ENCODE measurements at places on chromosomes 7 and 10.

GRCh38 chr10:61905837-61906561, 4.5 kb downstream of the ARID5B start:
- no peak for DNase-seq

- DNase-seq = no peak
Measured at GRCh38 chr10:74380795-74381194, 229.8 kb downstream of the ADK start.

- no peak for DNase-seq
Measured at GRCh38 chr7:157686285-157686894, 349.6 kb downstream of the DNAJB6 start.

- DNase-seq = no peak
Measured at GRCh38 chr7:155769701-155770100, 42.6 kb downstream of the SHH start.

- DNase-seq = peak; percentile 42
Measured at GRCh38 chr10:6494936-6495592, 85.0 kb downstream of the PRKCQ start.

- DNase-seq = no peak
Measured at GRCh38 chr10:114821915-114822443, 399 bp downstream of the FHIP2A start.

DNA sequence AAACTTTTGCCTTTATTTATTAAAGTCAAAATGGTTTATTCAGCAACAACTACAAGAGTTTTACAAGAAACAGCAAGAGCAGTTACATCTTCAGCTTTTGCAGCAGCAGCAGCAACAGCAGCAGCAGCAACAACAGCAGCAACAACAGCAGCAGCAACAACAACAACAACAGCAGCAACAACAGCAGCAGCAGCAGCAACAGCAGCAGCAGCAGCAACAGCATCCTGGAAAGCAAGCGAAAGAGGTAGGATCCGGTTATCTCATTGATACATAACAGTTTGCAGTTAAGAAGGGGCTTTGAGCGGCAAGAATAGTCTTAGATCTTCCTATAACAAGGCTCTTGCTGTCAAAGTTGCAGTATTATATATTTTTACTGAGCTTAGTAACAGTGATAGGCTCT, 215.1 kb downstream of the FOXP2 start:
- no peak for DNase-seq

DNA sequence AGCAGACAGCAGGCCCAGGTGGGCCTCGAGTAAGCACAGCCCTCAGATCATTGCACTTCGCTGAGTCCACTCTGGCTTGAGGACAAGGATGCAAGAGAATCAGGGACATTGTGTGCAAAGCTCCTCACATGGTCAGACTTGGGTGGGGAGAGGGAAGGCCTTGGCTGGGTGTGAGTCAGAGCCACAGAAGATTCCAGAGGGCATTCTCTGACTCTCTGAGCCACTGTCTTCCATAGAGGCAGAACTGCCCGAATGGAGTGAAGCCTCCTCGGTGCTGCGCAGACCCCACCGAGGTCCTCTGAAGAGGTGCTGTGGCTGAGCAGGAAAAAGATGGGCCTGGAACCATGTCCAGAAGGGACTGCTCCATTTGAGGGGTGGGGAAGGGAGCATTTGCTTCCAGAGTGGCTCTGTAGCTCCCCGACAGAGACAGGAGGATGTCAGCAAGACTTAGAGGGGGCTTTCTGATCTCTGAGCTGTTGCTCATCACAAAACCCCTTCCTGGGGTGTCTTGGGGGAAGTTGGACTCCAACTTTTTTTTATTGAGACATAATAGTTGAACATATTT, 120.8 kb downstream of the PTPN20 start:
- no peak for DNase-seq

- DNase-seq = no peak
Measured at GRCh38 chr7:147436718-147437117, 1153.8 kb upstream of the C7orf33 start.

DNA sequence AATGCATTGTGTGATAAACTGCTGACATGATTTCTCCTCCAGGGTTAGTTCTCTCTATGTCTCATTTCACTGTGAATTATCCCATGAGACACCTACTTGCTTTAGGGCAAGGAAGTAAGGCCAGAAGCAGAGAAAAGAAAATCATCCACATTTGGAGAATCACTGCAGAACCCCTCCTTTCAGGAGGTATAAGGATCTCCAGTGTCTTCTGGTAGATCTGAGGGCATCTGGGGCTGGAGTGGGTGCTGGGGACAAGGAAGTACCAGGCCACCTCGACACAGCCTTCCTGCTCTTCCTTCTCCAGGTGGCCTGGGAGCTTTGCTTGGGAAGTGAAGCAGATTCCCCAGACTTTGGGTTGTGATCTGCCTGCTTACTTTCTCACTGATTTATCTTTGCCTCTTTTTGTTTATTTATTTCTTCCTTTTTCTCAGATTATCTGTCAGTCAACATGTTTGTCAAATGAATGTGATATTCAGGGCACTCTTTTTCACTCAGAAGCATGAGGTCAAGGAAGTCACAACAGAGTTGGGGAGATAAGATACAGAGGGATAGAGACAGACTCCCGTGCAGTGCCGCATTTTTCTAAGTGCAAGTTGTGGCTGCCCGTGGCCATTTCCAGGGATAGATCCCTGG, 12.4 kb upstream of the CAMK2G start:
- DNase-seq = no peak

DNA sequence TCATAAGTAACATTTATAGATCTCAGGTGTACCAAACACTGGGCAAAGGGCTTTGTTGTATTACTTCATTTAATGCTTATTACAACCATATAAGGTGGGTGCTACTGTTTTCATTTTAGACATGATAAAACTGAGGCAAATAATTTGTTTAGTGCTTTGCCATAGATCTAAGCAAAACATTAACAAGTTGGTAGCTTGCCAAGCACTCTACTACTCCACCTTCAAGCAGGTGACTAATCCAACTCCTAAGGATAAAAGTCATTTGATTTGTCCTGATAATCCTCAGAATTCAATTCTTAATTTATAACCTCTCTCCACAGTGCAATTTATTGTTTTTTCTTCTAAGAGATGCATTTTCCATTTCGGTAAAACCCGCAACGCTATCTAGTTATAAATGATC, 646.4 kb downstream of the GRM8 start:
- no peak for DNase-seq

GRCh38 chr7:91169830-91170191, 94.4 kb upstream of the FZD1 start:
- DNase-seq = no peak

DNA sequence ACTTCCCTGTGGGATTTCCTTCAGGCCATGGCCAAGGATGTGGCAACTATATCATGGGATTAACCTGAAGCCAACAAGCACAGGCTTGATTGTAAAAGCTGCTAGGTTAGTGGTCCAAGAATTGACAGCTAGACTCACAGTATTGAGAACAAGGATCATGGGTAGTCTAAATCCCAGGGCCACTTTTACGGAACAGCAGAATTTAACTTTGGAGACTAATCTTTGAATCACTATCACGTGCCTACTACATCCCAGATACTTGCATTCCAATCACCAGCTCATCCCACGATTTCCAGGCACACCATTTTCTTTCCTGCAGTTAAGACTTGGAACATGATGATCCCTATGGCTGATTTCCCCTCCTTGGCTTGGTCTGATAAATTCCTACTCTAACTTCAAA, 65.6 kb upstream of the ADO start:
- DNase-seq = no peak

DNA sequence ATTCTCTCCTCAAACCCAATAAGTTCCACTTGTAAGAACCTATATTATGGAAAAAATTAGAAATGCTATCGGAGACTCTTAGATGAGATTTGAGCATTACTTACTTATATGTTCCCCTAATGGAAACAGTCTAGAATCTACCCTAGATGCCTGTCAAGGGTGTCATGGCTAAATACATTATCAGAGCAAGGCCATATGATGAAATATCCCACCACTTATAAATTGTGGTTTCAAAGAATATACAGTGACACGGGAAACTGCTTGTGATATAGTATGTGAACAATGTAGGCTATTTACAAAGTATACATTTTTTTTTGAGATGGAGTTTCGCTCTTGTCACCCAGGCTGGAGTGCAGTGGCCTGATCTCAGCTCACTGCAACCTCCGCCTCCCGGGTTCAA, 46.3 kb upstream of the CTBP2 start:
- DNase-seq = no peak
